GM12878 (cell line): ENCODE measurements at places on chromosomes 3 and 15.

DNA sequence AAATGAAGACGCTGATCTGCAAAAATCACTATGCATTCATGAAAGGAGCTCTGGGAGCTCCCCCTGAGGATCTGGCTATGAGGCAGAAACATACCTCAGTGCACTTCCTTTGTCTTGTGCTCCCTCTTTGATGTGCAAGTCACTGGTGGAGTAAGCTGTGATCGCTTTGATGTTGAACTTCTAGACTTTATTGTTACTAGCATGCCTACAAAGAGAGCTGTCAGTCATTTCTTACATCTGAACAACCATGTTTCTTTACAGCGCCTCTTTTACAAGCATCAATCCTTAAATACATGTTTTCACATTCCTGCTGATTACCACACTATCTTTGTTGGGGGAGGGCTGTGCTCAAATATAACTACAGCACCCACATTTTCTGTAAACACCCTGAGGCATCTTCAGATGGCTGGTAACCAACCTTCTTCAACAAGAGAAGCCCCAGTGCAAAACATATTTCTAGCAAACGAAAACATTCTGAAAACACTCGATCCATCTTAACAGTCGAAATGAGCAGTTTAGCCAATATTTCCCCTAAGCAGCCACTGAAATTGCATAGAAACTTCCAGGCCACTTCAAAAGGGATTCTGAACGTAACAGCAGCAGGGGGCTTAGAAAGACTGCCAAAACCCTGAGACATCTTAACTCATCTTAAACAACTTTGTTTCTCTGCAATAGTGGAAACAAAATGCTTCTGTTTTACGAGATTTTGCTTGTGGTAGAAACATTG lies 101.9 kb upstream of the ICE2 start:
- no peak for DNase-seq

DNA sequence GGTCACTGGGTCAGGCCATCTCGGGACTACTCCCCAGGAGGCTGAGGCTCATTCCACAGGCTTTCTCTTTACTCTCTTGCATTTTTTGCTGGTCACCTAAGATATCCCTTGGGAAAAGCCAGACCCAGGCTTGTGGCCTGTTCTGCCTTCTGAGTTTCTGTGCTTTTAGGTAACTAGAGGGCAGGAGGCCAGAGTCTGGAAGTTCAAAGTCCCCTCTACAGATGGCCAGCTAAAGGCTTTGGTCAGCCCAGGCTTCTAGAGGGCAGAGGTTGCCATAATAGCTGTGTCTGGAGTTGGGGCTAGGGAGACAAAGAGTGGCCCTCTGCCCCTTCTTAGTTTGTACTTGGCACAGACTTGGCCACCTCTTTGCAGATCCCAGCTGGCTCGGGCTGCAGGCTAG lies 8.4 kb upstream of the PARP6 start:
- DNase-seq, result no peak

DNA sequence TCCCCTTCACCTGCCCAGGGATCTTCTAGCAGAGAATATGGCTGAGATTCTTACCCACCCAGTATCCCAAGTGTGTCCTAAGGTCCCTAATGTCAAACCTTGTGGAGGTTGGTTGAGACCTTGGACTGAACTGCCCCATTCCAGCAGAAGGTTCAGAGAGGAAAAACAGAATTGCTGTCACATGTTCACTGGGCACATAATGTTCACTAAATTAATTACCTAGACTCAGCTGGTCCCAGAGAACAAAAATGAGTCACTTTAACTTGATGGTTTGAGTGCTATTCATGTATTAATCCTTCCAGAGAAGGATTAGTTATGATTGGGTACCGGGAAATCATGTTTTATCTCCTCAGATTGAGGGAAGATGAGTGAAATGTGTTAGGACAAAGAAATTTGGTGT lies 171.3 kb upstream of the GADL1 start:
- DNase-seq, result no peak

GRCh38 chr3:123605789-123606234 lies 21.0 kb upstream of the HACD2 start:
- peak; percentile 55 for DNase-seq

DNA sequence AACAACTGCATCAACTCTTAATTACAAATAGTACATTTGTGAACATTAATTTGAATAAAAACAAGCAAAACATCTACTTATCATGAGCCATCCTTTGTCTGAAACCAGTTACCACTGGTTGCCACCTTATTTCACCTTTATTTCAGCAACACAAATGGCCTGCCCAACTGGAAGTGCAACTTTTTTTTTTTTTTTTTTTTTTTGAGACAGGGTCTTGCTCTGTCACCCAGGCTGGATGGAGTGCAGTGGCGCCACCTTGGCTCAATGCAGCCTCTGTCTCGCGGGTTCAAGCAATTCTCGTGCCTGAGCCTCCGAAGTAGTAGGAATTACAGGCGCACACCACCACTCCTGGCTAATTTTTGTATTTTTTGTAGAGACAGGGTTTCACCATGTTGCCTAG lies 13.1 kb downstream of the WDR82 start:
- DNase-seq, result no peak
